ENCODE measurements at places on chromosomes 1 and 21.

- no peak for DNase-seq
Observed at GRCh38 chr1:193741228-193741627, 554.8 kb upstream of the B3GALT2 start.

DNA sequence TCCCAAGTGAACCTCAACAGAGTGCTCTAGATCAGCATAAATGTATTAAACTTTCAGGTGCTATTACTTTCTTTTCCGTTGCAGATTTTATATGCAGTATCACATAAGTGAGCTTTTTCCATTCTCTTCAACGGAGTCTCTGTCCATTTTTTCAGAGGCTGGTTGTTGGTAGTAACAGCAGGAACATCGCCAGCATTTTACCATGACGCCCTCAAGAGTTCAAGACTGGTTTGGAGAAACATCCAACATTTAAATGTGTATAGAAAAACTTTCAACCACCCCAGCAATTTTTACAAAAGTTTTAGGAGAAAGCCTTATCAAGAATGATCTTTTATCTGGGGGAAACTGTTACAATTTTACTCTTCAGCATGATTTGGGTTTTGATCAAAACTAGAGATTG is 117.0 kb downstream of the TGFB2 start:
- DNase-seq, result peak; percentile 34

DNA sequence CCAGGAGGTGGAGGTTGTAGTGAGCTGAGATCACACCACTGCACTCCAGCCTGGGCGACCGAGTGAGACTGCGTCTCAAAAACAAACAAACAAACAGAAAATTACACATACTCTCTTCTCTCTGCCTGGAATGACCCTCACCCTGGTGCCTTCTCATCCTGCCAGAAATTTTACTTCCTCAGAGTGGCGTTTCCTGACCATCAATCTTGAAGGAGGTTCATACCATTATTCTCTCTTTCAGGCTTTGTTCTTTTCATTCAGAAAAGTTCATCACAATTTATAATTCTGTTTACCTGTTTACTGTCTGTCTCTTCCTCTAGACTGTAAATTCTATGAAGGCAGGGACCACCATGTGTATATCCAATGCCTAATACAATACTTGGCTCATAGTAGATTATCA is 79.3 kb downstream of the RPS6KA1 start:
- peak; percentile 22 for DNase-seq

GRCh38 chr1:223556414-223557129 is 108.9 kb downstream of the CAPN8 start:
- DNase-seq, result peak; percentile 10

GRCh38 chr1:228276174-228276831 is 68.5 kb downstream of the OBSCN start:
- no peak for DNase-seq

GRCh38 chr1:154998201-154998780 is 4.3 kb upstream of the ZBTB7B start:
- DNase-seq, result no peak

- peak; percentile 18 for DNase-seq
Observed at GRCh38 chr21:33121715-33122475, 52.0 kb downstream of the OLIG1 start.

DNA sequence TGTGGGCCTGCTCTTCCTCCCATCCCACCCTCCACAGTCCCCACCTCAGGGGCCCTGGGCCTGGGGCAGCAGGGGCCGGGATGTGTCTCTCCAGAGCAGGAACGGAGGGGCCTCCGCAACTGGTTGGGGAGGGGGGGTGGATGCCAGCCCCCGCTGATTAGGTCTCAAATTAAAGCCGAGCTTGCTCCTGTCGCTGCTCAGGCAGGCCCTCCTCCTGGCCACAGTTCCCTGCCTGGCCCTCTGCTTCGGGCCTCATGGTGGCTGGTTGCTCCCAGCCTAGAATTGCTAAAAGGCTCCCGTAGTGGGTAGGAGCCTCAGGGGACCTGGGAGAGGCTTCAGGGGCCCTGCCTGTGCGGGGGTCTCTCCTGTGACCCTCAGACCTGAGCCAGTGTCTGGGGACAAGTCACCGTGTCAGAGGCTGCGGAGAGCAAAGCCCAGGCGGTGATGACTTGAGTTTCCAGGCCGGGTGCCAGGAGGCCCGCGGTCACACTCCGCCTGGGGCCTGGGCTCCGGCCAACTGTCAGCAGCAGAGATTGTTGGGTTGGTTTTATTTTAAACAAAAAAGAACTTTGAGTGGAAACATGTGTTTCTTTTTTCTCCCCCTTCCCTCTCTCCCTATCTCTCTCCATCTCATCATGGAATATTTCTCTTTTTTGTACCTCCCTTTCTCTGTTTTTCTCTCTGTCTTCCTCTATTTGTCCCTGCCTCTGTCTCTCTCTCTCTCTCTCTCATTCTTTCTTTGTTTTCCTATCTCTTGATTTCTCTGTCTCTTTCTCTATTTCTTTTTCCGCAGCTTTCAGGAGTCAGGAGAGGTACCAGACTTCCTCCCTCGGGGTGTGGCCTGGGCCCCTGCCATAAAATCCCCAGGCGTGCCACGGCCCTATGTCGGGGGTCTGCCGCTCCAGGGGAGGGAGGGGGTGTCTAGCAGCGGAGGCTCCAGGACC is 20.0 kb upstream of the EPHA2 start:
- DNase-seq, result peak; percentile 93

DNA sequence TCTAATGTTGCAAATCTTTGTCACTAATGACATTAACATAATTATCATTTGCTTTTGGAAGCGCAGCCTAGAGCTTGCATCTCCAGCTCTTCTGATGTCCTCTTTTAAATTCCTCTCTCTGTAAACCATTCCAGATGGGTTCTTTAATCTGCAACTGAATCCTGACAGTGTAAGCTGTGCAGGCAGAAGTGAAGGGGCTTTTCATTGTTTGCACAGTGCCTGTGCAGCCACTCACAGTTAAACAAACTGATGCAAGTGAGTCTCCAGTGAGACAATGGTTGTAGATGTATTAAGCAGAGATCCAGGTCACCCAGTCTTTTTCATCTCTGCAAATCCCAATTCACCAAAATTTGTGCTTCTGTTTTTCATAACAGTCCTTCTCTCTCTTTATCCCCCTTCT is 22.5 kb upstream of the FCRL5 start:
- DNase-seq, result no peak

GRCh38 chr1:234728740-234729139 is 118.8 kb upstream of the IRF2BP2 start:
- no peak for DNase-seq

Data from fibroblast of the aortic adventitia (primary cell).